ENCODE measurements at places on chromosomes 4 and X.

DNA sequence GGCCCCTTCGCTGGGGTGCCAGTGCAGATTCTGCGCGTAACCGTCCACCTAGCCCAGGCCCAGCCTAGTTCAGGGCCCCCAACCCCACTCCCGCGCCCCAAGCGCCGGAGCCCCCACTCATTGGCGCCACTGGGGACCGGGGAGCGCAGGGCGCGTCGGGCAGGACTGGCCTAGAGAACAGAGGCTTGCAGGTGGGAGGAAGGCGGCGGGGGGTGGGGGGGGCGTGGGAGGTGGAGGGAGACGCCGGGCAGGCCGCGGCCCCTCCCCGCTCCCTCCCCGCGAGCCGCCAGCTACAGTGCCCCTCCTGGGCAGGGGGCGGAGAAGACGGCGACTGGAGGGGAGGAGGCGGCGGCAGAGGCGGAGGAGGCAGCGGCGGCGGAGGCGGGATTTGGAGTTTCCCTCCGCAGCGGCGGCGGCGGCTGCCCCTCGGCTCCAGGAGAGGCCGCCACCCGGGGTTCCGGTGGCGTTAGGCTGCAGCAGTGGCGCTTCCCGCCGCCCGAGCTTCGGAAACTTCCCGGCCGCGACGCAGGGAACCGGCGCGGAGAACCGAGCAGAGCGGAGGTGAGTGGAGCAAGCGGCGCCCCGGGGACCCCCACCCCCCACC lies 4.8 kb upstream of the DUSP9 start:
- H3K36me3 ChIP-seq, result no peaks in the 10 kb centered on the region
- H3K4me1 ChIP-seq, result no peaks in the 10 kb centered on the region
- H3K27ac ChIP-seq, result no peak overlapping the region
- H3K4me3 ChIP-seq, result no peak overlapping the region
- peaks cover 15% of the 10 kb centered on the region for H3K27me3 ChIP-seq
- no peak for DNase-seq

- H3K4me1 ChIP-seq, result no peaks in the 10 kb centered on the region
- no peaks in the 10 kb centered on the region for H3K27me3 ChIP-seq
- no peak overlapping the region for H3K27ac ChIP-seq
- H3K4me3 ChIP-seq, result no peak overlapping the region
- H3K36me3 ChIP-seq, result no peaks in the 10 kb centered on the region
Measured at GRCh38 chr4:80336582-80336981, 1.1 kb downstream of the CFAP299 start.

- no peaks in the 10 kb centered on the region for H3K4me1 ChIP-seq
- no peaks in the 10 kb centered on the region for H3K27me3 ChIP-seq
- no peak overlapping the region for H3K27ac ChIP-seq
- no peak for DNase-seq
- H3K4me3 ChIP-seq, result no peak overlapping the region
- no peaks in the 10 kb centered on the region for H3K36me3 ChIP-seq
Measured at GRCh38 chrX:37776283-37776986, 3.4 kb upstream of the CYBB start.

- H3K36me3 ChIP-seq, result no peaks in the 10 kb centered on the region
- H3K4me3 ChIP-seq, result no peak overlapping the region
- H3K27me3 ChIP-seq, result no peaks in the 10 kb centered on the region
- no peaks in the 10 kb centered on the region for H3K4me1 ChIP-seq
- H3K27ac ChIP-seq, result no peak overlapping the region
Measured at GRCh38 chr4:162793571-162793970, 373.1 kb downstream of the NAF1 start.

GRCh38 chr4:54073271-54073880 lies 9.0 kb upstream of the CHIC2 start:
- no peak overlapping the region for H3K4me3 ChIP-seq
- no peaks in the 10 kb centered on the region for H3K36me3 ChIP-seq
- H3K27ac ChIP-seq, result no peak overlapping the region
- no peak for DNase-seq
- no peaks in the 10 kb centered on the region for H3K4me1 ChIP-seq
- no peaks in the 10 kb centered on the region for H3K27me3 ChIP-seq

DNA sequence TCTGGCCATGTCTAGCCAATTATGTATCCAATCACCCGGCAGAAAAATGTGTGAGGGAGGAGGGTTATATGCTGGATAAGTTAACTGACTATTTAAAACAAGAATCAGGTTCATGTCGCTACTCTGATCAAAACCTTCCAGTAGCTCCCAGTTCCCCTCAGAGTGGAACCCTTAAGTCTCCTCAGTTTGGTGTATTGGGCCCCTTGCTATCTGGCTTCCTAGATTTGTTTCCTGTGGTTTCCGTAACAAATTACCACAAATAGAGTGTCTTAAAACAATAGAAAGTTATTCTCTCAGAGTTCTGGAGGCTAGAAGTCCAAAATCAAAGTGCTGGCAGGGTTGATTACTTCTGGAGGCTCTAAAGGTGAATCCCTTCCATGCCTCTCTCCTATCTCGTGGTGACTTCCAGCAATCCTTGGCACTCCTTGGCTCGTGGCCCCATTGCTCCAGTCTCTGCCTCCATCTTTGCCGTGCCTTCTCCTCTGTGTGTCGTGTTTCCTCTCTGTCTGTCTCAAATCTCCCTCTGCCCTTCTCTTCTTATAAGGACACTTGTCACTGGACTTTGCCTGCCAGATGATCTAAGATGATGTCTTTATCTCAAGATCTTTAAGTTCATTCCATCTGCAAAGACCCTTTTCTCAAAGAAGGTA lies 10.5 kb upstream of the ENPP6 start:
- H3K4me3 ChIP-seq, result no peak overlapping the region
- no peaks in the 10 kb centered on the region for H3K4me1 ChIP-seq
- no peak for DNase-seq

- no peak overlapping the region for H3K27ac ChIP-seq
- no peaks in the 10 kb centered on the region for H3K4me1 ChIP-seq
- H3K4me3 ChIP-seq, result no peak overlapping the region
- no peaks in the 10 kb centered on the region for H3K36me3 ChIP-seq
- H3K27me3 ChIP-seq, result no peaks in the 10 kb centered on the region
- no peak for DNase-seq
Measured at GRCh38 chrX:54067766-54068165, 23.5 kb upstream of the PHF8 start.

DNA sequence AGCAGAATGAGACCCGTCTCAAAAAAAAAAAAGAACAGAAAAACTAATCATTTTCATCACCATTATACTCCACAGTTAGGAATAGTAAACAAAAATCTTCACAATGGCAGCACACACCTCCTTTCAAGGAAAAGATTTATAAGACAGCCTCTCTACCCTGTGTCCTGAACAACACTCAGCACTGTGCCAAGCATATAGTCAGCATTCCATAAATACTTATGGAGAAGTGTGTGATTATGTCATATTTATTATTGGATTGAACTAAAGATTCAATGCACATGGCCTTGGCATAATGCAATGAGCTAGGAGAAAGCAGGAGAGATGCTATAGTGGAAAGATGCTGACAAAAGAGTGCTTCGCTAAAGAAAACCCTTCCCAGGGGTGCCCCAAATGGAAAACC lies 52.6 kb downstream of the FAM114A1 start:
- DNase-seq, result no peak
- H3K4me3 ChIP-seq, result no peak overlapping the region
- no peaks in the 10 kb centered on the region for H3K4me1 ChIP-seq
- no peaks in the 10 kb centered on the region for H3K36me3 ChIP-seq
- H3K27me3 ChIP-seq, result no peaks in the 10 kb centered on the region
- H3K27ac ChIP-seq, result no peak overlapping the region

DNA sequence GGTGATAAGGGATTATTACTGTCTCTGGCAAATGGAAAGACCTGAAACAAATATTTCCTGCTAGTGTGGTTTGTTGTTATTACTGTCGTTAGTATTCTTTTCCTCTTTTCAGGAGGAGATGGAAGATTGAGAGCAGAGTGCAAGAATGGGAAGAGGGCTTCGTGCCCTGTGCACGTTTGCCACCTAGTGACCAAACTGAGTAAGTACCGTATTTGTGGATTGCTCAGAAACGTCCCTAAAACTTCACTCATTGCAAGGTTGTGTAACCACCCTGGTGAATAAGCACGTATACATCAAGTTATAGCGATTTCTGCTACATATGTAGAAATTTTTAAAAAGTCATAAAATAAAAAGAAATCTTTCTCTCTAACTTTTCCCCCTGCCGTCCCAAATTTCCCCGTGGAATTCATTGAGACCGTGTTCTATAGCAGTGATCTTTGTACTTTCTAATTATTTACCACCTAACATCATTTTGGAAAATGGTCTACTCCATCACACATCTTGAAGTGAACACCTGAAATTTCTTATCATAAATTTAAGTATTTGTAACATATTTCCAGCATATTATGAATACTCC lies 24.3 kb downstream of the LINC00632 start:
- no peaks in the 10 kb centered on the region for H3K27me3 ChIP-seq
- H3K4me1 ChIP-seq, result no peaks in the 10 kb centered on the region
- peak; percentile 48 for DNase-seq
- H3K4me3 ChIP-seq, result no peak overlapping the region

- DNase-seq, result no peak
- H3K27me3 ChIP-seq, result no peaks in the 10 kb centered on the region
- no peak overlapping the region for H3K27ac ChIP-seq
Measured at GRCh38 chr4:158238575-158238974, 28.3 kb downstream of the TMEM144 start.

- no peak overlapping the region for H3K4me3 ChIP-seq
- H3K27ac ChIP-seq, result no peak overlapping the region
- peaks cover 3% of the 10 kb centered on the region for H3K4me1 ChIP-seq
- no peaks in the 10 kb centered on the region for H3K36me3 ChIP-seq
- no peaks in the 10 kb centered on the region for H3K27me3 ChIP-seq
Measured at GRCh38 chr4:26884486-26884988, 23.9 kb downstream of the STIM2 start.

- peak; percentile 0 for DNase-seq
- H3K27me3 ChIP-seq, result no peaks in the 10 kb centered on the region
- H3K27ac ChIP-seq, result no peak overlapping the region
- H3K4me3 ChIP-seq, result no peak overlapping the region
- H3K36me3 ChIP-seq, result no peaks in the 10 kb centered on the region
- H3K4me1 ChIP-seq, result no peaks in the 10 kb centered on the region
Measured at GRCh38 chrX:109601486-109601885, 23.5 kb downstream of the KCNE5 start.

DNA sequence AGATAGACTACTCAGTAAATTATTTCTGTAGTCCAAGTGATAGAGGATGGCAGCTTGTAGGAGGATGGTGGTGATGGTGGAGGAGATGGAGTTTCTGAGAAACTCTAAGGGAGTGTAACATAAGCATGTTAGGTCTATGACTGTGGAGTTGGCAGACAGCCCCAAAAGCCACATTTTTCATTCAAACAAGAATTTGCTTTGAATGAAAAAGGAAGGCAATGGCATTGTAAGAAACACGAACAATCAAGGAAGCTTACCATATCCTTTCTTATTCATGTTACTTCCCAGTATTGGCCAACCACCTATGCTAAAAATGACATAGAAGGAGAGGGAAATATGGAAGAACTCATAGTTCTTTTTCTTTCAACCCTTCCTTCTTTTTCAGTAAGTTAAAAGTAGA lies 18.7 kb upstream of the SEC24B start:
- no peak overlapping the region for H3K4me3 ChIP-seq
- DNase-seq, result no peak
- H3K27ac ChIP-seq, result no peak overlapping the region
- no peaks in the 10 kb centered on the region for H3K27me3 ChIP-seq
- H3K4me1 ChIP-seq, result peaks cover 8% of the 10 kb centered on the region
- no peaks in the 10 kb centered on the region for H3K36me3 ChIP-seq

GRCh38 chrX:51182545-51182944 lies 150.1 kb upstream of the NUDT10 start:
- peak; percentile 45 for DNase-seq
- no peaks in the 10 kb centered on the region for H3K27me3 ChIP-seq
- no peaks in the 10 kb centered on the region for H3K4me1 ChIP-seq
- H3K36me3 ChIP-seq, result no peaks in the 10 kb centered on the region
- no peak overlapping the region for H3K27ac ChIP-seq
- H3K4me3 ChIP-seq, result no peak overlapping the region

DNA sequence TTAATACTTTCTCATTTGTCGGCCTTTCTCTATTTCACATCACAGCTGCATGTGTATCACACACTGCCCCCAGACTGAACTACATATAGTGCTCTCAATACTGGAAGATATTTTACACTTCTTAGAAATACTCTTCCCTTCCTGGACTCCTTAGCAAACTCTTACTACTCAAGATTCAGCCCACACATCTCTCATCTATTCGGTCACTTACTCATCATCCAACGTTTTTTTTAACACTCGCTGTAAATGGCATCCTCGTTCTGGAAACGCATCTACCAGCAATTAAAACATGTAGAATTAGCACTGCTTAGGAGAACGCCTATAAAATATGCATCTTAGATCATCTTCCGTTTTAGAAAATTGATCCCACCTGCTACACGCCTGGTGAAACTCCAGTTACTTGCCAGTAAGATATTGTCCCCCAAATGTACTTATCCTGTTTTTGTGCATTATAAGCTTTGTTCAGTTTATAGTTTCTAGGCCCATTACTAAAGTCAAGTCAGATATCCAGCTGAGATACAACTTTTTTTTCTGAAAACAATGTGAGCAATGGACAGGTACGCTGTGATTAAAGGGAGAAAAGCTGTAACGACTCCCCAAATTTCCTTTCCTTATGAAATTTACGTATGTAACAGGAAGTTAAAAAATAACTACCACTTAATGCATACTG lies 1.0 kb downstream of the LRP2BP start:
- no peaks in the 10 kb centered on the region for H3K4me1 ChIP-seq
- H3K36me3 ChIP-seq, result no peaks in the 10 kb centered on the region
- no peak overlapping the region for H3K4me3 ChIP-seq
- DNase-seq, result no peak

GRCh38 chr4:145909773-145910172 lies 28.9 kb downstream of the ZNF827 start:
- H3K36me3 ChIP-seq, result no peaks in the 10 kb centered on the region
- no peak overlapping the region for H3K27ac ChIP-seq
- no peaks in the 10 kb centered on the region for H3K27me3 ChIP-seq
- no peak overlapping the region for H3K4me3 ChIP-seq
- H3K4me1 ChIP-seq, result peaks cover 22% of the 10 kb centered on the region

- H3K4me1 ChIP-seq, result no peaks in the 10 kb centered on the region
- H3K36me3 ChIP-seq, result no peaks in the 10 kb centered on the region
- H3K4me3 ChIP-seq, result no peak overlapping the region
- no peak for DNase-seq
- no peak overlapping the region for H3K27ac ChIP-seq
Measured at GRCh38 chr4:13857397-13857796, 229.9 kb upstream of the BOD1L1 start.

DNA sequence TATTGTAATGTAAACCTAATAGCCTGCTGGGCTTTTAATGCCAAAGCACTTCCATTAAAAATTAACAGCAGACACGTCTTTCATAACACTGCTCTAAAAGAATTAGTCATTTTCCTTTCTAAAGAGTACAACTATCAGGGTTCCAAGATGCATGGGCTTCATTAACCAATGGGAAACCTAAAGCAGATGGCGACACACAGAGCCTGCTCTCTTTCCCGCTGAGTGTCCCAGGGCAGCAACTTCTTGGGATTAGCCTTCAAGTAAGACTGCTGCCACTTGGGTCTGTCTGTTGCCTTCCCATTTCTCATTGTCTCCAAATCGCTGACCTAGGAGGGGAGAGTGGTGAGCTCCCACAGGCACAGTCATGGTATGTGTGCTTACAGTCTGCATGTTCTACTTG lies 14.0 kb upstream of the PHKA2 start:
- H3K27me3 ChIP-seq, result no peaks in the 10 kb centered on the region
- no peaks in the 10 kb centered on the region for H3K4me1 ChIP-seq
- H3K4me3 ChIP-seq, result no peak overlapping the region

GRCh38 chr4:150495550-150495949 lies 86.4 kb upstream of the MAB21L2 start:
- H3K4me3 ChIP-seq, result no peak overlapping the region
- no peaks in the 10 kb centered on the region for H3K27me3 ChIP-seq
- H3K27ac ChIP-seq, result no peak overlapping the region

- no peak for DNase-seq
- H3K4me1 ChIP-seq, result no peaks in the 10 kb centered on the region
- H3K4me3 ChIP-seq, result no peak overlapping the region
- H3K27ac ChIP-seq, result no peak overlapping the region
- no peaks in the 10 kb centered on the region for H3K36me3 ChIP-seq
Measured at GRCh38 chrX:23782455-23782854, 518 bp upstream of the SAT1 start.
